ENCODE measurements at places on chromosomes 6 and 20.

DNA sequence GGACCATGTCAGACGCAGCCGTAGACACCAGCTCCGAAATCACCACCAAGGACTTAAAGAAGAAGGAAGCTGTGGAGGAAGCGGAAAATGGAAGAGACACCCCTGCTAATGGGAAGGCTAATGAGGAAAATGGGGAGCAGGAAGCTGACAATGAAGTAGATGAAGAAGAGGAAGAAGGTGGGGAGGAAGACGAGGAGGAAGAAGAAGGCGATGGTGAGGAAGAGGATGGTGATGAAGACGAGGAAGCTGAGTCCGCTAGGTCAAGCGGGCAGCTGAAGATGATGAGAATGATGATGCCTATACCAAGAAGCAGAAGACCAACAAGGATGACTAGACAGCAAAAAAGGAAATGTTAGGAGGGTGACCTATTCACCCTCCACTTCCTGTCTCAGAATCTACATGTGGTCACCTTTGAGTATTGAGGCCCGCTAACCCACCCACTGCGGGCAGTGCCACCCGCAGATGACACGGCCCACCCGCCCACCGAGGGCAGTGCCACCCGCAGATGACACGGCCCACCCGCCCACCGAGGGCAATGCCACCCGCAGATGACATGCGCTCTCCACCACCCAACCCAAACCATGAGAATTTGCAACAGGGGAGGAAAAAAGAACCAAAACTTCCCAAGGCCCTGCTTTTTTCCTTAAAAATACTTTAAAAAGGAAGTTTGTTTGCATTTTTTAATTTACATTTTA lies 43.3 kb downstream of the MGME1 start:
- DNase-seq = no peak

DNA sequence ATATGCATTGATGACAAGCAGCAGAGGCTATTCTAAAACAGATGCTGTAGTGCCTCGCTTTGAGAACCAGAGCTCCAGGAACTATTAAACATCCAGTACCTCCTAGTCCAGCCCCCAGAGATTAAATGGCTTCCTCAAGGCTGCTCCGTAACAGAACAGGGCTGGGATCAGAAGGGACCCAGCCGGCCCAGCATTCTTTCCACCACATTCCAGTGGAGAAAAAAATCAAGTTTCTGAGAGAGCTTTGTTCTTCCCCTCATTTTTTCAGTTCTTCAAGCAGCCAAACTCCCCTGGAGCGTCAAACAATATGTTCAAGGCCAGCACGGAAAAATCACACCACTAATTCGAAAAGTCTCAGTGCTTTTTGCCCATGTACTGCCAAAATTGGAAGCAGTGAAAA lies 5.8 kb upstream of the STMND1 start:
- DNase-seq = no peak

GRCh38 chr20:52410182-52410647 lies 218.6 kb upstream of the ZFP64 start:
- no peak for DNase-seq

DNA sequence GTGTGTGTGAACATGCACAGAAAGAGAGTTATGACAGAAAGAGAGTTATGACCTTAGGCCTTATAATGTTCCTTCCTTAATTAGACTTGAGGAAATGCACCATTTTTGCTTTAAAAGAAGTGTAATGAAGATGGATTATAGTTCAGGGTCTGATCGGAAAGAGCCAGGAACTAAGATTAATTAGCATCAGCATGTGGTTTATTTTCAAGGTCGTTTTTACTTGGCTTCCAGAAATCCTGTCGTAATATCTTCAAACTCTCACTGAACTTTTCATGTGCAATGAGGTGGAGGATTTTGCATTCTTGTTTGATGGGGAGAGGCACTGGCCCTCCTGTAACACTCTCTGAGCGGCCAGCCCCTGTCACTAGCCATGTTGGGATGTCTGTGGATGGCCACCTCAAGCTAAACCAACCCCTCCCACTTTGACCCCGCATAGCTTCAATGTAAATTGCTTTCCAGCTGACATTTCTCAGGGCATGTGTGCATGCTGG lies 116.8 kb downstream of the CDC5L start:
- peak; percentile 70 for DNase-seq
